ENCODE measurements at places on chromosomes 16 and 17. TPM values are rescaled to one million over a fixed set of nuclear protein-coding genes. Genes with fewer than 3 reads are reported as not detected.

The MYL11 gene
- total RNA-seq: 0.97 TPM

The TBC1D3H gene
- total RNA-seq: not detected

The ZNF75A gene
- 23.4 TPM for total RNA-seq

The NPIPB2 gene
- total RNA-seq: 11.3 TPM

The TNFRSF13B gene
- total RNA-seq: not detected

The MYCBPAP gene
- 0.16 TPM for total RNA-seq

The TP53TG3F gene
- not detected for total RNA-seq

The CTCF gene
- total RNA-seq: 20.1 TPM

The TBC1D3E gene
- not detected for total RNA-seq

All from bladder microvascular endothelial cell (primary cell).